ENCODE measurements at places on chromosomes 6 and 20.

GRCh38 chr20:63100174-63100925 lies 93.6 kb upstream of the BHLHE23 start:
- no peak for DNase-seq

- DNase-seq = no peak
These were observed 303.6 kb upstream of the SLC35B3 start for GRCh38 chr6:8738951-8739350.

GRCh38 chr6:5623769-5624168 lies 362.5 kb downstream of the FARS2 start:
- no peak for DNase-seq

DNA sequence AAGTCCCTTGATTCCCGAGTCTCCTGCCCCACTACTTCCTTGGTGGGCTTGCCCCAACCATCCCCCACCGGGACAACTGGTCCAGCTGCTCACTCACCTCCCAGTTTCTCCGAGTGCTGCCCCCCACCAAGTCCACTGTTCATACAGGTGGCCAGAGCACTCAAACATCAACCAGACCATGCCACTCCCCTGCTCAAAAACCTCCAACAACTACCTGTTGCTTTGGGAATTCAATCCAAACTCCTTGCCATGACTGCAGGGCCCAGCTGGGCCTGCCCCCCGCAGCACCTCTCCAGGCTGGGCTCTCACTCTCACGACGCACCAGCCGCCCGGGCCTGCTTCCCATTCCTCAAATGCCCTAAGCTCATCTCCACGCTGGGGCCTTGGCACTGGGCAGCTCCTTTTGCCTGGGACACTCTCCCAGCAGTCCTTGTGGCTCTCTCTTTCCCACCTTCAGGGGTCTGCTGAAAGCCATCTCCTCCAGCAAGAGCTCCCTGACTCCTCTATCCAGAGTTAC lies 97.5 kb downstream of the NFATC2 start:
- no peak for DNase-seq

- no peak for DNase-seq
These were observed 495.7 kb upstream of the JARID2 start for GRCh38 chr6:14750059-14750661.

DNA sequence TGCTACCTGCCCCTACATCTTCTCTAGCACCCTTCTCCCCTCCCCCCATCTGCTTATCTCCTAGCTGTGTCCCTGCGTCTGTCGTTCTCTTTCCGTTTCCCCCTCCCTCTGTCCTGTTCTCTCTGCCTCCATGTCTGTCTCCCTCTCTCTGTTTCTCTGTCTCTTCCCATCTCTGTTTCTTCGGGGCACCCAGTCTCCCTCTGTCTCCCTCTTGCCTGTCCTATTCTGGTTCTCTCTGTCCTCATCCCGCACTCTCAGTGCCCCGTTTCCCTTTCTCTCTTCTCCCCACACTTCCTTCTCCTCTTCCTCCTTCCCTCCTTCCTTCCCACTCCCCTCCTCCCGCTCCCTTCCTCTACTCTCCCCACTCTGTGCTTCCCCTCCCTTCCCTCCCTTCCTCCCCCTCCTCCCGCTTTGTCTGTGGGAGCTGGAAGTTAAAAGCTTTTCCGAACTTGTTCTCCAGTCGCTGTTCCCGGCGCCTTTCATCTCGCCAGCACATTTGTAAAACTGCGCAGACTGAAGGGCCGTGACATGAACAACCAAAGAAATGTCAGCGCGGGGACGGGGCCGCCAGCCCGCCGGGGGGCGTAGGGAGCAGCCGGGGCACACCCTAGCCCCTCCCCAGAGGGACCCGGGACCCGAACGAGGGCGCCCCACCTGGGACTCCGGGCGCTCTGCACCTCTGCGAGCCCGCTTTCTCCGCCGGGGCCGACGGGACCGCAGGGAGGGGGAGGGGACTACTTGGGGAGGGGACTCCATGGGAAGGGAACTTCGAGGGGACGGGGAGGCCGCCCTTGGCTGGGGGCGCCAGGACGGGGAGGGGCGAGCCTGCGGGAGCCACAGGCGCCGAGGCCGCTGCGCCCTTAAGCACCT lies 4.0 kb upstream of the CDH22 start:
- DNase-seq = no peak

GRCh38 chr6:39231521-39232243 lies 2.4 kb upstream of the KCNK5 start:
- DNase-seq = no peak

- peak; percentile 26 for DNase-seq
These were observed 630 bp downstream of the PPP2R5D start for GRCh38 chr6:42984924-42985475.

- DNase-seq = no peak
These were observed 176.9 kb upstream of the SUPT3H start for GRCh38 chr6:45554591-45554990.

DNA sequence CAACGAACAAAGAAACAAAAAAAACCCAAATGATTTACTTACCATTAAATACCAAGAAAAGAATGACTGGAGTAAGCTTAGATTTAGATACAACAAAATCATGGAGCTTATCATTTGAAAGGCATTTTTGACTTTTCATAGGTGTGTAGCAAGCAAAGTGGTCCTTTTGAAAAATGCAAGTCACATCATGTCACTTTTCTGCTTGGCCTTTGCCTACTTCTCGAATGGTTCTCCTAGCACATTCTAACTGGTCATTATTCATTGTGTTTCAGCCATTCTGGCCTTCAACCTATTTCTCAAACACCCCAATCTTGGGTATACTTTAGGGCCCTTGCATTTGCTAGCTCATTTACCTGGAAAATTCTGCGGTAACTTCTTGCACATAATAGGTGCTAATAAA lies 22.6 kb downstream of the ASXL1 start:
- DNase-seq = no peak

- DNase-seq = no peak
These were observed 119.6 kb upstream of the DOK5 start for GRCh38 chr20:54355631-54356280.

DNA sequence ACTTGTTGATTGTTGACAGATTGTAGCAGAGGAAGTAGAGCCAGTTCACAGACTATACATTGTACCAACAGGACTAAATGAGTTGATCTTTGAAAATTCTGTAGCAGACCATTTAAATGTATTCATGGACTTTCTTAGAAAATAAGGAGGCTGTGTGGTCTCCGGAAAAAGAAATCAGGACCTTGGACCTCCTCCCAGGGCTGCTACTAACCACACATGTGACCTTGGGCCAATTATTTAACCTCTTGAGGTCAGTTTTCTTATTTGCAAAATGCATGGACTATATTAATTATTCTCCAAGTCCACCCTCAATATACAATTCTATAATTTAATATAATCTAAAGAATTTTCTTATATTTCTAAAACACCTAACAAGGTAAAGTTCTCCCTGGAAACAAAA lies 492.0 kb upstream of the JAG1 start:
- no peak for DNase-seq

- no peak for DNase-seq
These were observed 21.0 kb downstream of the SLC13A3 start for GRCh38 chr20:46630306-46630705.

DNA sequence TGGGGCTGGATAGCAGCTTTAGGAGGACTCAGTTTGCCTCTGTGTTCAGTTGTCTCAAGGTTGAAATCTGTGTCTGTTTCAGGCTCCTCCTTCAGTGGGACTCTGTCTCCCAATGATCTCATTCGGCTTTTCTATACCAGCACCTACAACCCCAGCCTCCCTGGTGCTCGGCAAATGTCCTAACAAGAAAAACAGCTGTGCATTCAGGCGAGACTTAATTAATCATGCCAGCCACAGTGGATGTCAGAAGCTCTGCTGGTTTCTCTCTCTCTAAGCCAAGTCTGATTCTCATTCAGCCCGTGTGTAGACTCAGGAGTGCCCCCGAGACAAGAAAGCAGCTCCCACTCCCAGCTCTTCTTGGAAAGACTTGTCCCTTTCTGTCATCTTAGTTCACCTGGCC lies 46.8 kb downstream of the SUN5 start:
- DNase-seq = no peak

DNA sequence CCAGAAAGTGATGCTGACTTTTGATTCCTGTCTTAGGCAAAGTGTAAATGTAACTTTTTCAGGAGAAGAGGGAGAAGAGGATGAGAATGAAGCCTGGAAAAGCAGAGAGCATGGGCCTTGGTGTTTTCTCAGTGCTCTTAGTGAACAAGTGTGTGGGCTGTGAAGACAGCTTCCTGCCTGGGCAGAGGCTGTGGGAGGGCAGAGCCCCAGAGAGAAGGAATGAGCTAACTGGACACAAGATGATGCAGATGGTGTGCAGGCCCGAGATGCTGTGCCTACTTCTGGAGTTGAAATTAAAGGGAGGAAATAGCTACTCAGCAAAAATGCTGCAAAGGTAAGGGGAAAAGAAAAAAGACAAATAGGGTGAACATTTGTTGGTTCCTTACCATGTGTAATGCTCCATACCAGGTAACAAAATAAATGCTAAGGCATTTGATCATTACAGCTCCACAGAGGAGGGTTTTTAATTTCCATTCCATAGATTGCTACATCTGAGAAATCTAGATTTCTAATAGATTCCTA lies 87.0 kb upstream of the CEP162 start:
- peak; percentile 10 for DNase-seq

DNA sequence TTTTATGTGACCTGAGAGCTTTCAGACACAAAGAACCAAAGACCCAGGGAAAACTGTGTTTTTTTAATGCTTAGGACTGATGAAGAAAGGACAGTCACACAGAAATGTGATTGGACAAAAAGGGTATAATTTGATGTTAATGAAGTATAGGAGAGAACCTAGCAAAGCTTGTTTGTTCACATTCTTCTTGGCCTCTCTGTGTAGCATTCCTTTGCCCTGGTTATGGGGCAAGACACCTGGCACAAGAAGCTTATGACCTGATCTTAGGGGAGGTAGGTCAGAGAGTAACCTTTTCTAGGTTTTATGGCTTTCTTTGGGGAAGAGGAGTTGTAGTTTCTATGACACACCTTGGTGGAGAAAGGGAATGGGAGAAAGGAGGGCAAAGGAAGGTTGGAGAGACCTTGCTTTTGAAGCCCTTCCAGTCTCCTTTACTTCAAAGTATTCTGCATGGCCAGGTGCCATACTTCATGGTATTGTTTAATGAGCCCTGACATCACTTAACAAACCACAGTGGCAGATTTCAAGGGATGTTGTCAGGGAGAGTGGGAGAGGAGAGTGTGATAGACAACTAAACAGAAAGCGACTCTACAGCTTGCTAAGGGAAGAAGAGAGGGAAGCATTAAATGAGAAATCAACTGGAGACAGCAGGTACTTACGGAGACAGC lies 701.8 kb upstream of the FLRT3 start:
- no peak for DNase-seq

Measured in GM03348 (cell line).